ENCODE measurements at places on chromosomes 2 and 18.

- DNase-seq = no peak
These were observed 95.0 kb upstream of the LDAH start for GRCh38 chr2:20917719-20918572.

DNA sequence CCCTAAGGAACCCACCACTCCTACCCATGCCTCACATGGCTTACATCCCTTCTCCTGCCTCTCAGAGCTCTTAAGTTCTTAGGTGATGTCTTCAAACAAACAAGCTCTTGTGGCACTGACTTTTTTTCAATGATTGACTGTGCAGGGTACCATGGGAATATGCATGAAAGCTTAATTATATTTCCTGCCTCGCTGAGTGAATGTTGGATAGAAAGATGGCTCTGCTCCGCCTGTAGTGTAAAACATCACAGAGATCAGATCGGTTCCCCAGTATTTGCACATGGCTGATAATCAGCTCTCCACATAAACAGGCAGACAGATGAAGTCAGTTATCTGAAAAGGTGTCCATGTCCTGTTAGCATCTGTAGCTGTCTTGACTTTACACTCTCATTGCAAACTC is 820.8 kb downstream of the TDRD15 start:
- no peak for DNase-seq

GRCh38 chr2:212344131-212344530 is 194.5 kb downstream of the ERBB4 start:
- no peak for DNase-seq

DNA sequence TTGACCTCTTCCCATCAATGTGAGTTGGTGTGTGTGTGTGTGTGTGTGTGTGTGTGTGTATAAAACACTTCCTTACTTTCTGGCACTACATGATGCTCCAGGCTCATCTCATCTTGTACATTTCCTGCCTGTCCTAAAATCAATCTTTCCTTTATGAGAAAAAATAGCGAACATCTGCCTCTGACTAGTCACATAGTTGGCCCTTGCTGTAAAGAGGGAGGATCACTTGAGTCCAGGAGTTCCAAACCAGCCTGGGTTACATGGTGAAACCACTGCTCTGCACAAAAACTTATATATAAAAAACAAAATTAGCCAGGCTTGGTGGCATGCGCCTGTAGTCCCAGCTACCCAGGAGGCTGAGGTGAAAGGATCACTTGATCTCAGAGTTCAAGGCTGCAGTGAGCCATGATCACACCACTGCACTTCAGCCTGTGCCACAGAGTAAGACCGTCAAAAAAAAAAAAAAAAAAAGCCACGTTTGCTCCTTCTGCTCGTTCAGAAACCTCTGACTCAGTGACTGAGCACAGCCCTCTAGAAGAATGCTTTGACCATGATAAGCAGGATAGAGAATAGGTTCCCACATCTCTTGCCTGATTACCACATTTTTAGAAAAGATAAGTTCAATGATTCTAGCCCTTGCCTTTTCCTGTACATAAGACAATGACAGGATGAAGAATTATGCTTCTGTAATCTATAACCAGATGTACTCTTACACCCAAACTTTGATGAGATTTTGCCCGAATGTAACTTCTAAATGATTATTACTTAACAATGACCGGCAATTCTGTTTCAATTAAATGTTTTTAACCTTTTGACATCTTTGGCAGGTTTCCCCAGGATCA is 45.2 kb upstream of the ST3GAL5 start:
- no peak for DNase-seq

DNA sequence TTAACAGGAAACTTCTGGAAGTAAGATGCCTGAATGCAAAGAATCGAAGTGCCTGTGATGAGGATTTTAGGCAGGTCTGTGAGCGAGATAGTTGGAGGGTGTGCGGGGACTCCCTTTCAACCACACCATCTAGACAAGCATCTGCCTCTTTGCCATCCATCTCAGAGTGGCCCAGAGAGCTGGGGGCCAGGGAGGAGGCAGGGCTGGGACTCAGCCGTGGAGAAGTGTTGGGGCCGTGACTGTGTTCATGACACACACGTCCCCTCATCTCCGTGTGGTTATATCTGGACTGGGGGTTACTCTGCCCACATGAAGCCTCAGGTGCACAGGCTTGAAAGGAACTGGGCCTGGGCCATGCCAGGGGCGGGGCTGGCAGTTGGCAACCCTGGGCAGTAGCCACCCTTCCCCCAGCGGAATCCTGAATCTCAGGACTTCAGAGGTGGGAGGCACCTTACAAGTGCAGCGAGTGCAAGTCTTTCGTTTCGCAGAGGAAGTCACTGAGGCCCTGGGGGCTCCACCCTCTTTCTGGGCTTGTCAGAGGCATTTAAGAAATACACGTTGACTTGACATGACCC is 112.5 kb downstream of the SLC4A3 start:
- no peak for DNase-seq

GRCh38 chr18:37778417-37779165 is 213.0 kb upstream of the CELF4 start:
- peak; percentile 61 for DNase-seq

GRCh38 chr18:35050028-35050546 is 8.9 kb downstream of the MAPRE2 start:
- no peak for DNase-seq

GRCh38 chr2:237650455-237650850 is 23.1 kb downstream of the LRRFIP1 start:
- no peak for DNase-seq

DNA sequence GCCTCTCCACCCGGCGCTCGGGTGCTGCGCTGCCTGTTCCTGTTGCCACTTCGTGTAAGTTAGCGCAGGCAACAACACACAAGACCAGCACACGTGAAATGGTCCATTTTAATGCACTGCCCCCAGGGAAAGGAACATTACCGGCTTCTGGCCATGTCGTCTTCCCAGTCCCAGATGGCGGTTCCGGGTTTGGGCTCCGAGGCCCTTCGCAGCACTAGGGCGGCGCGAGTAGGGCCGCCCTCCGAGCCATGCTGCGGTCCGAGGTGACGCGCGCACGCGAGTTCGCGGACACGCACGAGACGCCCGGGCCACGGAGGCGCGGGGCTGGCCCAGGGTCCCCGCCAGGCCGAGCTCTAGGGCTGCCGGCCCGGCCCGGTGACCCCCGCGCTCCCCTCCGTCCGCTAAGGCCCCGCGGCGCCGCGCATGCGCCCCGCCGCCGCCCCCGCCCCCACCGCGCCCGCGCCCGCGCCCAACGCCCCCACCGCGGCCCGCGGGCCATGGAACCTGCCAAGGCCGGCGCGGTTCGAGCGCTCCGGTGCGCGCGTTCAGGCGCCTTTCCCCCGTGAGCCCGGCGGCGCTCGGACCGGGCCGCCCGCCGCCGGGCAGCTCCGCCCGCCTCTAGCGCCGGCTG is 367 bp upstream of the ZNF236 start:
- DNase-seq = peak; percentile 73

DNA sequence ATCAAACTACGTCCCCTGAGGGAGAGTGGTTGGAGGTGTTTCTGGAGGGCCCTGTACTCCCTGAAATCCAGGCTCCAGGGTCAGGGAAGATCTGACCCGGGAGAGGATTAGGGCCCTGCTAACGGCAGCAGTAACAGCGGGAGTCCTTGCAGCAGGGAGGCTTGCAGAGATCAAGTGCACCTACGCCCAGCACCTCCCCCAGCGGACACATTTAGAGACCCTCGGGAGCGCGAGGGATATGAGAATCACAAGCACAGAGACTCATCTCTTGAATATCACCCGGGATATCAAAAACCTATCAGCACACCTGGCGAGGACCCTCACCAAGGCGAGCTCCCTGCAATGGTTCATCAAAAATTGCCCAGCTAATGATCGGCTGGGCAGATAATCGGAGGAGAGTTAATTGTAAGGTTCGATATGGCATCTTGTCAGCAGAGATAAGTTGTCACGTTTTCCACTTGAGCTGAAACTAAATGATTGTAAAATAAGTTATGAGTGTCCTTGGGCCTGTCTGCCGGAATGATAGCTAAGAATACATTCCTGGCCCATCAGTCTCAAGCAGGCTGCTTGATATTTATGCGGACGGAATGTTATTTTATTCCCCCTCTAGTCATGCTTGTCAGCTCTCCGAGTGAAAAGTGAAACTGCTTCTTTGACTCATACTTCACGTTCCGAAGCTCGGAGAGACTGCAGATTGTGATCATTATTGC is 209.8 kb downstream of the GBX2 start:
- no peak for DNase-seq

- DNase-seq = no peak
These were observed 16.2 kb downstream of the PLB1 start for GRCh38 chr2:28511871-28512606.

- peak; percentile 36 for DNase-seq
These were observed 48.0 kb upstream of the MRPL33 start for GRCh38 chr2:27723372-27724144.

GRCh38 chr18:74251297-74252038 is 40.3 kb downstream of the CYB5A start:
- DNase-seq = peak; percentile 74

- DNase-seq = no peak
These were observed 65.4 kb downstream of the ARHGAP25 start for GRCh38 chr2:68800027-68800401.

DNA sequence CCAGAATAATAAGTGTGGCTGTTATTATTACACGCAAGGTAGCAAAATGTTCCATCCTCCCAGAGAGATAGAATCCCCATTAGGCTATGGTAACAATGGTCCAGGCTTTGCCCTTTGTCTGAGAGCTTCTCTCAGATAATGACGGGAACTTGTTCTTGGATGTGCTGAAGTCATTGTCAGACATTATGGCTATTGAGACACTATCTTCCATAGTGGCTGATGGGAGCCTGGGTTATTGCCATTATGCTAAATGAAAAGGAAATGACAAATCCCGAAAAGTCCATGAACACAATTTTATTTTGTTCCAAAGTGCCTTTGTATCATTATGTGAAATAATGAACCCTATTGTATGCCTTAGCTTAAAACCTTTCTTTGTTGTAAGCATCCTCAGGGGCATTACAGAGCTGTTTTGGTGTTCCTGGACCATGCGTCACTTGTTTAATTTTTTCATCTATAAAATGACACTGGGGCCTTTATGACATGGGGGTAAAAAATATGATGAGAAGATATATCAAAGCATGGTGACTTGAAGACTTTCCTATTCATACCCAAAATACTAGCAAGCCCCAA is 218.5 kb downstream of the KCNS3 start:
- DNase-seq = no peak

- DNase-seq = no peak
These were observed 42.5 kb upstream of the LCLAT1 start for GRCh38 chr2:30404319-30405259.

DNA sequence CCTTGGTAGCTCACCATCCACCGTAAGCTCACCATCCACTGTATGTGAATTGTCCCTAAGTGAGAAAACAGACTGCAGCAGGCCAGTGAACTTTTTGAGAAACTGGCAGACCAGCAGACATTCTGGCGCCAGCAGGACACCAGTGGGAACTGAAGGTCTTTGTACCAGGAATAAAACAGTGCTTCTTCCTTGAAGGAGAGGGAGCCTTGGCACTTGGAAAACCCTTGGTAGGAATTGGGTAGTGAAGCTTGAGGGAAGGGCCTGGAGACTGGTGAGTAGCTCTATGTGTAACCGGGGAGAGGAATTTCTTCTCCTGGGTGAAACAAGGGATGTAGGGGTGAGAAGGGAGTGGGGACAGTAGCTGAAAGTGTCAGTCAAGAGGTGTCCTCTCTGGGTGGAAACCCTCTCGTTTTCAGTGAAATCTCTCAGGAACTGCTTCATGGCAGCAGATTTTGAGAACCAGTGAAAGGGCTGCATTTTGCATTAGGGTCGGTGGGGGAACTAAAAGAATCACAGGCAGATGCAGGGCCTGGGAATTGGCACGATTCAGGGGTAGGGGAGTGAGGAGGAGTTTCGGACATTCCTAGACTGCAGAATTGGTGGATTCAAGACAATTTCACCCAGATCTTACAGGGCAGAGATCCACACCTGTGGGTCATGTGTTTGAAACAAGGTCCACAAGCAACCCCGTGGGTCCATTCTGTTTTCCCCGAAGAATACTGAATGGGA is 131.5 kb upstream of the DLX2 start:
- no peak for DNase-seq

- DNase-seq = no peak
These were observed 20.9 kb downstream of the NETO1 start for GRCh38 chr18:72846736-72847533.

- DNase-seq = no peak
These were observed 21.9 kb upstream of the EXOC6B start for GRCh38 chr2:72847534-72848315.

- no peak for DNase-seq
These were observed 140.1 kb downstream of the HDAC4 start for GRCh38 chr2:239260546-239261327.

GRCh38 chr2:150303281-150303680 is 184.2 kb downstream of the RND3 start:
- DNase-seq = no peak

DNA sequence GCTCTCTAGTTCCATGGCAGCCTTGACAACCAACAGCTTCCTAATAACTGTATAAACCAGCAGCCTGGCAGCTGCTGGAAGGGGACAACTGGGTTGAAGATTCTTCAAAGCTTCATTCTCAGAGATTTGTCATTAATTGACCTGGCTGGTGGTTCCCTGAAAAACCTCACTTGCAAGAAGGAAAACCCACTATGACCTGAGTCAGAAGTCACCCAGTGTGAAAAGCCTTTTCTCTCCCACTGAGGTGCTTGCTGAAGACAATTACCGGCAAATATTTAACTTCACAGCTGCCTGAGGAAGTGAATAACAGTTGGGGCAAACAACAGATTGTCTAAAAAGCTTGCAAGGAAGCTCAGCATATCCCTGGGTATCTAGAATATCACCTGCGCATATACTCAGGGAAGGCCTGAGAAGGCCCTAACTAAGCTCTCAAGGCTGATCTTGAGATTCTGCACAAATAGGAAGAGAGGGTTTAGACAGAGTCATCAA is 49.9 kb downstream of the CRACDL start:
- no peak for DNase-seq

GRCh38 chr2:134315471-134315870 is 61.6 kb downstream of the MGAT5 start:
- no peak for DNase-seq

- no peak for DNase-seq
These were observed 21.7 kb downstream of the AQP4 start for GRCh38 chr18:26843760-26844159.

GRCh38 chr2:202017940-202018339 is 15.7 kb upstream of the FZD7 start:
- no peak for DNase-seq

DNA sequence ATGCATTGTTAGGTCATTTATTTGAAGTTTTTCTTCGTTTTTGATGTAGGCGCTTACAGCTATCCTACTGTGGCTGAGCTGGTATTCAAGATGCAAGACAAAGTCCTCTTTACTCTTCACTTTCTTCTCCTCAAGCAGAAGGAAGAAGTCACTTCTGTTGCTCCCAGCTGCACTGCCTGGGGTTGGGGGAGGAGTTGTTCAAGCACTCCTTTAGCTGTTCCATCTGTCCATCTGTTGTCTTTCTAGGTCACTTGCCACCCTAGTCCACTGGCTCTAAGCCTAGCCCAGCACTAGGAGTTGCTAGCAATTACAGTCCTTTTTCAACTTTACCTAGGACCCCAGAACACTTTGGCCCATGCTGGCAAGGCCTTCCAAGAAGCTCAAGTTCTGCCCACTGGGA is 200.6 kb upstream of the RBMS1 start:
- DNase-seq = no peak
